ENCODE measurements at places on chromosomes 13 and 19.

DNA sequence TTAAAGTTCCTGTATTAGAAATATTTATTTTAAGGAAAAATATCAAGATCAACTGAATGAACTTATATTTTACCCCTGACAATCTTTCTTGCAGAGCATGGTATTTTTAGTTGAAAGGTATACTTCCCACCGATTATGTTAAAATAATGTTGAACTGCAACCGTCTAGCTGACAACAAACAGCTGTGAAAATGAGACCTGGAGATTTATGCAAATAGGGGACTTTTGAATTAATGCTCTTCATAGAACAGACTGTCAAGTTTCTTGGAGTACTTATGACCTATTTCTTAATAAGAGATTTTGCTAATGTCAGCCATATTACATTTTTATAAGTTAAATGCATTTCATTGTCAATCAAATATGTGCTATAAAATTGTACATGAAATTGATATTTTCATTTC is 210.9 kb downstream of the NALCN start:
- no peak for DNase-seq

DNA sequence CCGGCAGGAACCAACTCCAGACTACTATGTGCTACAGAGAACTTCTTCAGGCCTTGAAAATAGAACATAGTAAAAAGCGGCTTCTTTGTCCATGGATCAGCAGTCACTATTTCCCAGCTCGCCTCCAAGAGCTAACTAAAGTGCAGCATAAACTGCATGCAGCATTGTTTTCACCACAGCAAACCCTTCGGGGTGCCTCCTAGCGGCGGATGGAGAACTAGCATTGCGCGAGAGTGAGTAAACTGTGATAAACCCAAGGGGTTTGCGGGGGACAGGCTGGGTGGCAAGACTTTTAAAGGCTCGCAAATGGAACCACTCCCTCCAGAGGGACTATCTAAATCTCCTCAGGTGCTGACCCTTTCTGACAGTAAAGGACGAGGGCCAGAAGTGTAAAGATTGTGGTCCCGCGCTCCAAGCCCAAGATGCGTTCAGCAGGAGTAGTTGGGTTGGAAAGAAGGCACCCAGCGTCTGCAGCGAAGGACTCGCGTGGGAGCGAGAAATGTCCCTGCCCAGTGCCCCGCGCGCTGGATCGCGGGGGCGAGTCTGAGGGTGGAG is 21.5 kb upstream of the SGCG start:
- DNase-seq: no peak

DNA sequence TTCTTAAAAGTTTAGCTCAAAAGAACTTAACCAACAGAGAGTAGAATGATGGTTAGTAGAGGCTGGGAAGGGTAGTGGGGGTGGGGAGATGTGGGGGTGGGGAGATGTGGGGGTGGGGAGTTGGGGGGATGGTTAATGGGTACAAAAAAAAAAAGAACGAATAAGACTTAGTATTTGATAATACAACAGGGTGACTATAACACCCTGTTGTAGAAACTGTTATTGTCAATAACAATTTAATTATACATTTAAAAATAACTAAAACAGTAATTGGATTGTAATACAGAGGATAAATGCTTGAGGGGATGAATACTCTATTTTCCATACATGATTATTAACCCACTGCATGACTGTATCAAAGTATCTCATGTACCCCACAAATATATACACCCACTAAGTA is 91.1 kb downstream of the ZC3H13 start:
- DNase-seq: no peak

- DNase-seq: no peak
These were observed 19.6 kb downstream of the SIGLEC5 start for GRCh38 chr19:51610576-51610975.

GRCh38 chr13:49869519-49869918 is 66.6 kb downstream of the SPRYD7 start:
- DNase-seq: no peak

DNA sequence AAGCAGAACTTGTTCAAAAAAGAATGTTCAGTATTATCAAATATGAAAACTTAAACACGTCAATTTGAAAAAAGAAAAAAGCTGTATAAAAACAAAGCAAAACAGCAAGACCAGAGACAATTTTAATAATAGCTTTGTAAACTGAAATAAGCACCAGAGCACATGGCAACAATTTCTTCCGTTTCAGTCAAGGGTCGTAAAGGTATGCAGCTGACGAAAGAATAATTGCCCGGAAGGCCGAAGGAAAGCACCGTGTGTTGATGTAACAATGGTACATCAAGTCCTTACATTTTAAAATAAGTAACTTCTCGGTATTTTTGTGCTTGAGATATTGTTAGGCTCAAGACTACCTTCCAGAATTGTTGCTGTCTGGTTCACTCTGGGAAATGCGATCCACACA is 1.7 kb downstream of the PROSER1 start:
- DNase-seq: no peak

DNA sequence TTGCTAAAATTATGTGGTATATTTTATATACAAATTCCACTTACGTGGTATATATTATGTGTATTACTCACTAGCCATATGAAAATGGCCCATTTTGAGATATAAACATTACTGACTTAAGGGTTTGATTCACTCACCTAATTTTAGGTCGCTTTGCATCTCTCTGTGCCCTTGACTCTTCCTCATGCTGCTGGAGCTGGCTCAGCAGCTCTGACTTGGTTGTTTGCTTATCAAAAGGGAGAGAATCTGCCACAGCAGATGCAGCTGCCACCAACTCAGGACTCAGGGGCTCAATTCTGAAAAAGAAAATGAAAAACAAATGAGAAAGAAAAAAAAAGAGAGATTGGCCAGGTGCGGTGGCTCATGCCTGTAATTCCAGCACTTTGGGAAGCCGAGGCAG is 12.2 kb downstream of the MRPS31 start:
- DNase-seq: no peak

- no peak for DNase-seq
These were observed 1147.5 kb downstream of the DIAPH3 start for GRCh38 chr13:59016250-59016649.

DNA sequence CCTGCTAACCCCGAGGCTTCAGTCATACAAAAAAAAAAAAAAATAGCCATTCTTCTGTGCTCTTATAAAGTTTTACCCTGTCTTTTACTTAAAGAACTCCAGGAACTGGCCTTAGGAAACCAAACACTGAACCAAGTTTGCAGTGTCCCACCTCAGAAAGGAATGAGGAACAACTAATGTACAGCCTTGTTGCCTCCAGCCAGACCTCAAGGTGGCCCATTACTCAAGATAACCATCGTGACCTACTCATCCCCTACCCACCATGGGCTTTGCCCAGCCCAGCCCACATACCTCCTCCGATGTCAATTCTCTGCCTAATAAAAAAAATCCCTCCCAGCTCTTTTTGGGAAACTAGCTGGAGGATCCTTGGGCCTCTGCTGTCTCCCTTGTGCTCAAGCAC is 133.2 kb downstream of the STARD13 start:
- DNase-seq: no peak

DNA sequence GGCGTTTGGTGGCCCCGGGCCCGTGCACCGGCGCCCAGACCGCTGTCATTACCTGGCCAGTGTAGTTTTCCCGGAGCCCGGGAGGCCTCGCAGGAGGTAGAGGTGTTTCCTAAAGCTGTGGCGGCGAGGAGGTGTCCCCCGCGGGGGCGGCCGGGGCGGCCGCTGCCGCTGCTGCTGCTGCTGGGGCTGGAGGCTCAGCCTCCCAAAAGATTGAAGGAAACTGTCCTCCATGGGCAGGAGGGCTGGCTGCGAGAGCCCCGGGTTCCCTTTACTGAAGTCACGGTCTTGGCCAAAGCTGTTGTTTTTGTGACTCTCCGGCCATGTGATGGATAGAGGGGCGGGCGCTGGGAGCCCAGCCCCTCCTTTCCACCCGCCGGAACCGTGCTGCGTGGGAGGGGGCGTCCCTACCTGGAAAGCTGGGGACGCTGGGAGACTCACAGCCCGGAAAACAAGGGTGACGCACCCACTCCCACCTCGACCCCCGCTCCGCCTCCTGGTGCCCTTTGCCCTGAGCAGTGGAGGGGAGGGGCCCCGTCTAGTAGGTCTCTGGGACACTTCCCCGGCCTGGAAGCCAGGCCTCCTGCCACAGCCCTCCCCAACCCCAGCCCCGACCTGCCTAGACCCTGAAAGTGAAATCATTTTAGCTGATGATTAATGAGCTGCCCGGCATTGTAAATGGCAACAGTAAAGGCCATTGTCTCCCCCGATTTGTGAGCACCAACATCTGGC is at the start of gene N4BP2L1:
Gene N4BP2L1, minus strand, starts transcription at position 279 of the 729 bp plus-strand sequence. Its CDS starts 48 bp downstream, at position 231.
- DNase-seq: peak; percentile 84

- no peak for DNase-seq
These were observed 20.5 kb upstream of the PLAUR start for GRCh38 chr19:43690444-43690843.

- no peak for DNase-seq
These were observed 38.8 kb downstream of the ZNF506 start for GRCh38 chr19:19782783-19783182.

DNA sequence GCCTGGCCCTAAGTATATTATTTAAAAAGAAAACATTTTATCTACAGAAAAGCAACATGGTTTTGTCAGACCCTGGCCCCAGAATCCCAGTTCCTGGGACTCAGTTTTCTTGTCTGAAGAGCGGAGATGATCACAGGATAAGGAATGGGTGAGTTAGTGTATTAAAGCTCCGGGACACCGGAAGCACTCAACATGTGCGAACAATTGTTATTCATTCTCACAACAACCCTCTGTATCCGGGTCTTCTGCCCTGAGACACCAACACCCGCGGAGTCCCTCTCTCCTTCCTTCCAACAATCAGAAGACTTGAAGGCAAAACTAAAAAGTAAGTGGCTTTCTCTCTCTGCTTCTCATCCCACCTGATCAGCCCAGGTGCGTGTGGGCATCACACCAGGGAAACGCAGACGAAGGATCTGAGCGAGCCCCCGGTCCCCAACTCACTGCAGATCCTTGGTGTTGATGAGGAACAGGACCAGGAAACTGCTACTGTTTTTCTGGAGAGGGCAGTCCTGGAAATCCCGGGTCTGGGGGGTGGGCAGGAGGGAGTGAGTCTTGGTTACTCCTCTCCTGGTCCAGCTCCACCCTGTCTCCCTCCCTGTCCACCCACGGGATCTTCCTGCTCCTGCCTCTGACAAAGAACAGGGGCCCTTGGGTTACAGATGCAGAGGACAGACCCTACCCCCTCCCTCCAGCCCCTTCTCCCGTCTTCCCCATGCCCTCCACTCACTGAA is 2.0 kb downstream of the GPR108 start:
- DNase-seq: no peak

DNA sequence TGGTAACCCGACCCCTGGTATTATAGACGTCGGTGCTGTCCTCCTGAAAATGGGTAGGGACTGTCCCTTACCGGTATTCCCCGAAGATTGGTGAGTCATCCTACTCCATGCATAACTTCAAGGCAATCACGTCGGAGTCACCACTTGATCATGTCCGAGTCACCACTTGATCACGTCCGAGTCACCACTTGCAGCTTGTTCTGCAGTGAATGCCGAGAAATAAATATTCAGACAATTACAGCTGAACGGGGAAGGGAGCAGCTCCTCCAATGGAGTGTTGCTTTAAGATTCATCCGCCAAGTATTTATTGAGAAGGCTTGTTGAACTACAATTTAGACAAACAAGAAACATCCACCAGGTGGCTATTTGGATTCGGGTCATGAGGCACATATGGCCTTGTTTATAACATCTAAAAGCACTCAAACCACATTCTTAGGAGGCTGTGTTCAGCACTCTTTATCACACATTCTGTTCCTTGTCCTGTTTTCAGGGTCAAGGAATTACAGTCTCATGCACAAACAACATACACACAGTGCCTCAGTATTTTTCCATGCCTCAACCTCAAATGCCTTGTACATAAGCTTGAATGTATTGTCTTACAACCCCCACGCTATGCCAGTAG is 43.1 kb downstream of the ZNF726 start:
- DNase-seq: no peak

DNA sequence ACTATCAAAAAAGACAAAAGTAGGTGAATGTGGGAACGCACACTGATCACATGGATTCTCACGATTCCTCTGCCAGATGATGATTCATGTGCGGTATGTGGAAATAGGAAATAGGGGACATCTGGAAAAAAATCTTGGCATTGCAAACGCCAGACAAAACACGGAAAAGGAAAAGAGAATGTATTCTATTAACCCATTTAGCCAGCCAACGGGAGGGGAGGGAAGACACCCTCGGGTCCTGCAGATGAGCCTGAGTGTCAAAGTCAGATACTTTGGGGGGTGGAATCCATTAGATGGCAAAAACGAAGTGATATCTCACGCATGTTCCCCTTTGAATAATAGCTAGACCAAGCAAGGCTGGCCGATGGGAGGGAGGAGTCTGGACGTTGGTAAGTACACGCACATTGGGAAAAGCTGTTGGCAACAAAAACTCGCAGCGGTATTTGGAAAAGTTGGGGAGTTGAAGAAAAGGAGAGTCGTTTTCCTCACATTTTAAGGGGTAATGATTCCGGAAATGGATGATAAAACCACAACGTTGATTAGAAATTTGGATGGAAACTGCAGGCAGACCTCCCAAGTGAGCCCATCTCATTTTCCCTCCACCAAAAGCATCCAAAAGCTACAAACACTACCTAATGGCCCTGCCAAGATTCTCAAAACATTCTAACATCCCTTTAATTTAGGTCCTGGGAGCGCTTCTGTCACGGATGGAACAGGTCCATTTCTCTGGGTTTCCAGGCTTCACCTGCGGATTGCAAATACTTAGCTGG is 73.6 kb downstream of the COL4A1 start:
- DNase-seq: no peak

DNA sequence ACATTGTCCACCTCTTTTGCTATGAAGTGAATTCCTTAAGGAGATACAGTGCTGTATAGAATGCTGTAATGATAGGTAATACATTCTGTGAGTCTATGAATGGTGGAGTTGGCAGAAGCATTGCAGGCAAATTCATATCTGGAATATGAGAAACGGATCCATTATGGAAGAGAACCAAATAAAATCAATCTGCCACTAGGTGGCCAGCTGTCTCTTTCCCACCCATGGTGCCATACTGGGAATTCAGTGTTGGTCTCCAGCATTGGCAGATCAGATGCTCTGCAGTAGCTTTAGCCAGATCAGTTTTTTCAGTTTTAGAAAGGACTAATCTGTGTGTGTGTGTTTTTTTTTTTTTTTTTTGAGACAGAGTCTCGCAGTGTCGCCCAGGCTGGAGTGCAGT is 27.6 kb downstream of the DNAJC3 start:
- DNase-seq: no peak

GRCh38 chr13:67204764-67205163 is 25.4 kb downstream of the PCDH9 start:
- no peak for DNase-seq

DNA sequence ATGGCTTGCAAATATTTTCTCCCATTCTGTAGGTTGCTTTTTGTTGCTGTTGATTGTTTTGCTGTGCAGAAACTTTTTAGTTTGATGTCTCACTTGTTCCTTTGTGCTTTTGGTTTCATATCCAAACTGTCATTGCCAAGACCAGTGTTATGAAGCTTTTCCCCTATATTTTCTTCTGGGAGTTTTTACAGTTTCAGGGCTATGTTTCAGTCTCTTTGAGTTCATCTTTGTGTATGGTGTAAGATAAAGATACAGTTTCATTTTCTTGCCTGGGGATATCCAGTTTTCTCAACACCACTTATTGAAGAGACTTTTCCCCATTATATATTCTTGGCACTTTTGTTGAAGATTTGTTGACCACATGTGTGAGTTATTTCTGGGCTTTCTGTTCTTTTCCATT is 139.9 kb downstream of the MRPL57 start:
- no peak for DNase-seq

GRCh38 chr13:105464249-105464648 is 1071.2 kb downstream of the EFNB2 start:
- DNase-seq: no peak

Measured in activated CD8-positive, alpha-beta memory T cell treated with anti-CD3 and anti-CD28 coated beads for 4 hours (primary cell).